ENCODE measurements at places on chromosomes 12 and 14. TPM values are rescaled to one million over a fixed set of nuclear protein-coding genes. Genes with fewer than 3 reads are reported as not detected.

BRI3BP gene
- total RNA-seq = 7.8 TPM

ARHGAP9 gene
- 291 TPM for total RNA-seq

DNA sequence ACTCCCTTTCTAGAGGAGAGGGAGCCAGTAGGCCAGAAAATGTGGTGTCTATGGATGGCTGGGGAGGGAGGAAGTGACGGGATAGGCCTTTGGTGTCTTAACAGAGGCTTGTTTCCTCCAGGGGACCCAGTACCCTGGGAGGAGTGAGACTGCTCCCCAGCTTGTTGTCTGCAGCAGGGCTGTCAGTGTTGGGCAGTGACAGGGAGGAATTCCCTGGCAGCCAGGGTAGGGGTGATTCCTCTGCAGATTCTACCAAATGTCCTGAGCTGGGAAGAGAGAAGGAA lies 64.0 kb downstream of the GALNT16 start:
- no peak for DNase-seq

DNA sequence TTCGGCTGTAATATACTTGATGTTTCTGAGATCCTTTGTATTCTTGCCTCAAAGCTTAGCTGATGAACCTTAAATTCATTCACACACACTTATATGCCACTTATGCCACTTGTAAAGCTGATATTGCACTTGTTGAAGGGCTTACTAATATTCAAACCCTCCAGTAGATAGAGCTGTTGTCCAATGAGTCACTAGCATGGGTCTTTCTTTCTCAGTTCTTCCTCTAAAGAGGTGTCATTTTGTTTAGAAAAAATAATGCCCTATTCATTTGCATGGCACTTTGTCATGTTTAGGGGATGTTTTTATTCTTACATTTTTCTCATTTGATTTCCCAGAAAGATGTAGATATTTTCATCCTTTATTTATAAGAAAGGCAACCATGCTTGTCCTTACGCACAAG lies 56.4 kb downstream of the MON2 start:
- DNase-seq = no peak

- no peak for DNase-seq
These were observed 56.5 kb upstream of the ANO4 start for GRCh38 chr12:100738086-100738485.

NDRG2 gene
- total RNA-seq = 30.8 TPM

CAPZA3 gene
- total RNA-seq = not detected

- no peak for DNase-seq
These were observed 30.5 kb downstream of the CRACR2A start for GRCh38 chr12:3722368-3722767.

- DNase-seq = no peak
These were observed 22.9 kb downstream of the VCPKMT start for GRCh38 chr14:50093496-50093895.

DNA sequence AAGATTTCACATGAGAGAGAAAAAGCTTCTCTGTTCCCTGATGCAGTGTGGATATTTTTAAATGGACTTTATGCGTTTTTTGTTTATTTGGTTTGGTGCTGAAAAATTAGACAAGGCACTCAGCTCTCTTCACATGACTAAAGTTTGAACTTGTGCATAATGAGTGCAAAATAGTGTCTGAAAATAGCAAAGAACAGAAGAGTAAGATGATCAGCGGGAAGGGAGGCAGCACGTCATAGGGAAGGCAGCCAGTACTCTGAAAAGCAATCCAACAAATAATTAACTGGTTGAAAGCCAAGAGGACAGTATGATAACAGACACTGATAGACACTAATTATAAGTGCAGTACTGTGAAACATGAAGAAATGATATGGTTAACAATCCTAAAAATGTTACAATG lies 46.6 kb upstream of the CDKN3 start:
- no peak for DNase-seq

- no peak for DNase-seq
These were observed 13.2 kb downstream of the SLC2A14 start for GRCh38 chr12:7859552-7859951.

HOXC5 gene
- not detected for total RNA-seq

GRCh38 chr14:61147831-61148549 lies 133.1 kb downstream of the TMEM30B start:
- no peak for DNase-seq

DNA sequence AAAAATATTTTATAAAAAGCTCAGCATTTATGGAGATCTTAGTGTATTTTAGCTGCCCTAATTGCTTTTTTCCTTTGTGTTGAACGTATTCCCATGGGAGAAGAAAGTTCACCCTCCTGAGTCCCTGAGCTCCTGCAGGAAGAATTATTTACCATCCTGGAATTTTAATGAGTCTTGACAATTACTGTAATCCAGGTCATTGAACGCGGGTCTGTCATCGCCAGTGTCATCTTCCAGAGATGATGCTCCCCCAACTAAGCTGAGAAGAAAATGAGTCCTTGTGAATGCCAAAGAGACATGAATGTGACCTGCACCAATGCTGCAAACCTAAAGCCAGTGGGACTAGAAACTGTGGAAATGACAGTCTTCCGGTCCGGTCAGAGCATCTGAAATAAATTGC lies 129.5 kb downstream of the FBXL14 start:
- DNase-seq = no peak

DNA sequence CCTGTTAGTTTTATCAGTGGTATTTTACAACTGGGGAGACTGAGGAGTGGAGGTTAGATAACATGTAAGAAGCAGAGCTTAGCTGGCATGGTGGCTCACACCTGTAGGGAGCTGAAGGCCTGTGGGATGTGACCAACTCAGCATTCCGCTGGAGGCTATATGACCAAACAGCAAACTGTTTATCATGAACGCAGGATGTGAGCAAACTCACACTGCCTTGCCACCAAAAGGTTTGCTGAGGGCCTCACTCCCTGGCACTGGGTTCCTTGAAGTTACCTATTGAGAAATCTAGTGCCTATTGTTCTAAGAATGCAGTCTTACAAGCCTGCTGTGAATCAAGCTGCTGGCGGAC lies 23.4 kb downstream of the JKAMP start:
- no peak for DNase-seq

GRCh38 chr14:83300476-83301064 lies 1766.9 kb upstream of the SEL1L start:
- DNase-seq = no peak

YLPM1 gene
- total RNA-seq = 103 TPM

FAM90A1 gene
- not detected for total RNA-seq

- no peak for DNase-seq
These were observed 5.6 kb upstream of the TTC9 start for GRCh38 chr14:70635971-70636595.

GRCh38 chr14:34465069-34465859 lies 3.2 kb upstream of the SPTSSA start:
- DNase-seq = no peak

LIN7A gene
- total RNA-seq = not detected

SLC10A1 gene
- total RNA-seq = not detected

DNA sequence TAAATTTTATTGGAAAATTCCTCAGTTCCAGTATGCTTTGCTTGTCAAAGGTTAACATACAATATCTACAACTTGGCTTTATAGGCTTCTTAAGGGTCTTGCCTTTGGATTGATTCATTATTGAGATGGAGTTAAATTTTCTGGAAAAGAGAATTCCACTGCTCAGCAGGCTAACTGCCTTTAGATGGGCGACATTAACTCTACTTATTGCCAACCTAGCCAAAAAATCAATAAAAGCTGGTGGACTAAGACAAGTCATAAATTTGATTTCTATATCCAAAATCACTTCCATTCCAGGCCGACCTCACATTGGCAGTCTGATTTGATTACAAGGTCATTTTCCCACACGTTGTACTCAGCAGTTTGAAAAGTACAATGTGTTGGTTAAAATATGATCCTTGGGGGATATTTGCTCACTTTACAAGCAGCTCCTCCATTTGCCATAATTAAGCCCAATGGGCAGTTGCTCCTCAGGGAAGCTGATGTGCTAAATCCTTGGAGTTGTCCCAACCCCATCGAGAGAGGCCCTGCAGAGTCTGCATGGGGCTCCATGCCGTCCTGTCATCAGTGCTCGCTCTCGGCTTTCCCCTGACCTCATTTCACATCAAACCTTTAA lies 36.1 kb upstream of the CRY1 start:
- DNase-seq = no peak

DNA sequence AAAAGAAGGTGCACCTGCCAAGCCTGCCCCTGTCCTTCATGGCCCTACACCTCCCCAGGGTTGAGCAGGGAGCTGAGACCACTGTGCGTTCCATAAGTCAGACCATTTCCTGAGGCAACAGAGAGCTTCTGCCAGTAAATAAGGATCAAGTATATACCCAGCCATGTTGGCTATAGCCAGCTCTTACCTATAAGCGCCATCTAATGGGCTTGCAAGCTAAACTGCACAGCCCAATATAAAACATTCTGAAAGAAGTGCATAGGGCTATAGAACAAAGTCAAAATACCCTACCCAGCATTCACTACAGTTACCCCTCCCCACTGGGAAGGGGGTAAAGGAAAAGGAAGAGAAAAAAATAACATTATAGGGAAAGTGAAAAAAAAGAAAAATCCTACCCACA lies 59.3 kb upstream of the SCAF11 start:
- no peak for DNase-seq

ARHGEF25 gene
- 0.55 TPM for total RNA-seq

GSG1 gene
- not detected for total RNA-seq

GRCh38 chr12:103827911-103828391 lies 13.1 kb downstream of the NT5DC3 start:
- DNase-seq = no peak

DNA sequence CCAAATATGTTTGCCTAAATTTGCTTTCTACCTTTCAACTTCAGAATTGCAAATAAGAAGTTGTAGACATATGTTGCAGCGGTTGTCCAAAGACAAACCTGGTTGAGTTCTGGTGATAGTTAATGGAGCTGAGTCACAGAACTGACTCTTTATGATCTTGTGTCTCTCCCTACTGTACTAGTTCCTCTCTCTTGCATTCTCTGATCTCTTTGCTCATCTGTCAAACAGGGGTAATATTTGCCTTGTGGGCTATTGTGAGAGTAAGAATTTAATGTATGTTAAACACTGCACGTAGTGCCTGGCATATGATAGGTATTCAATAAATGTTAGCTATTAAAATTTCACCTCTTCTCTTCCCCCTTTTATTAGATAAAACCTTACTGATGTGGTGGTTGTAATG lies 283.5 kb upstream of the RGS6 start:
- DNase-seq = no peak

GRCh38 chr14:44317441-44317746 lies 189.7 kb downstream of the FSCB start:
- no peak for DNase-seq

SNRPF gene
- 31.4 TPM for total RNA-seq

GAPDH gene
- 363 TPM for total RNA-seq

OR6C74 gene
- not detected for total RNA-seq

FOXG1 gene
- not detected for total RNA-seq

SIX1 gene
- not detected for total RNA-seq

- DNase-seq = no peak
These were observed 2.3 kb downstream of the GALC start for GRCh38 chr14:87990682-87991081.

KRT83 gene
- not detected for total RNA-seq

RNF10 gene
- total RNA-seq = 246 TPM

ASIC1 gene
- 12.2 TPM for total RNA-seq

- no peak for DNase-seq
These were observed 4.3 kb downstream of the PAX9 start for GRCh38 chr14:36665887-36666415.

GRCh38 chr12:44717612-44718011 lies 158.5 kb downstream of the NELL2 start:
- no peak for DNase-seq

DNA sequence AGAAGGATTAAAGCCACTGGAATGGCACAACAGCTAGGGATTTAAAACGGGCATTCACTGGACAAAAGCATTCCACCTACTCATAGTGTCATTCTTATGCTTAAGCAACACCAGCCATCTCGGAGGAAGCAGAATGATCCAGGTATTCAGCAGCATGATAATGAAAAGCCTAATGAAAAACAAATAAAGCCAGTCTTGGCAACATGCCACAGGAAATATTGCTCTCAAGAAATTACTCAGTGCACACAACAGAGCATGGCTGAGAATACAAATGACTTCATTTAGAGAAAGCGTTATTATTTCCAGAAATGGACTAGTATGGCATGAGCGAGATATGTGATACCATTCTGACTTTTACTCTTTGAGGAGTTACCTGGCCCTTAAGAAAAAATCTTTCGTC lies 442.2 kb downstream of the APAF1 start:
- no peak for DNase-seq

DNA sequence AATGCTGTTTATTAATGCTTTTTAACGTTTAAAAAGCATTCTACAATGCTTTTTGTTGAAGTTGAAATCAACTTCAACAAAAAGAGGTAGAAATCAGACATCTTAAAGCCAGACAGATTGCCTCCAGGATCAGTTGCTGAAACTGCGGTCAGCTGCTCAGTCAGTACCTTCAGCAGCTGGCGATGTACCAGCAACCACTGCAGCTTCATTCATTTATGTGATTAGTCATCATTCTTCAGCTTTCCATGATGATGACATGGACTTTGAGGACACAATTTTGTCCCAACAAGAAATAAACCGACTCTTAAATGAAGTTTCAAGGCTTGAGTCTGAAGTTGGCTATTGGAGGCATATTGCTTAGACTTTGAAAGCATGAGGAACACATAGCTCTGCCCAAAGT lies 31.5 kb upstream of the NUAK1 start:
- DNase-seq = no peak

DNA sequence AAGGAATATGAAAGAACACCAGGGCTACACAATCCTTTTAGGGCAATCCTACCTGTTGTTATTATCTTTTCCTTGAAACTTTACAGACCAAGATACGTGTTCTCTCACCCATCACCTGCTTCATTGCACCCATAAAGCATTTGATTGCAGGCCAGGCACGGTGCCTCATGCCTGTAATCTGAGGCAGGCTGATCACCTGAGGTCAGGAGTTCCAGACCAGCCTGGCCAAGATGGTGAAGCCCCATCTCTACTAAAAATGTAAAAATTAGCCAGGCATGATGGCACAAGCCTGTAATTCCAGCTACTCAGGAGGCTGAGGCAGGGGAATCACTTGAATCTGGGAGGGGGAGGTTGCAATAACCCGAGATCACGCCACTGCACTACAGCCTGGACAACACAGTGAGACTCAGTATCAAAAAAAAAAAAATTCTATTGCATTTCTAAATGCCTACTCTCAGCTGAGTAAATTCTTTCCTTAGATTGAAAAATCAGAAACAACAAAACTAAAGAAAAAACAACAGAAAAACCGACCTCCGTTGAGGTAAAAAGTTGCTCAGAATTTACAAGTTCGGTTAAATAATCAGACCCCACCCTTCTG lies 183.7 kb upstream of the TMEM132C start:
- DNase-seq = no peak
